Uterus (tissue), 4 donors: ENCODE measurements at places on chromosomes 3 and 15.

GRCh38 chr15:60573936-60574335, 95.0 kb upstream of the ICE2 start:
- DNase-seq = no peak

- DNase-seq = no peak
These were observed 37.3 kb upstream of the CMTM8 start for GRCh38 chr3:32200992-32201758.

- no peak for DNase-seq
These were observed 25.1 kb upstream of the SH3GL3 start for GRCh38 chr15:83422081-83422480.

- no peak for DNase-seq
These were observed 65.8 kb downstream of the COL6A5 start for GRCh38 chr3:130411320-130411719.

DNA sequence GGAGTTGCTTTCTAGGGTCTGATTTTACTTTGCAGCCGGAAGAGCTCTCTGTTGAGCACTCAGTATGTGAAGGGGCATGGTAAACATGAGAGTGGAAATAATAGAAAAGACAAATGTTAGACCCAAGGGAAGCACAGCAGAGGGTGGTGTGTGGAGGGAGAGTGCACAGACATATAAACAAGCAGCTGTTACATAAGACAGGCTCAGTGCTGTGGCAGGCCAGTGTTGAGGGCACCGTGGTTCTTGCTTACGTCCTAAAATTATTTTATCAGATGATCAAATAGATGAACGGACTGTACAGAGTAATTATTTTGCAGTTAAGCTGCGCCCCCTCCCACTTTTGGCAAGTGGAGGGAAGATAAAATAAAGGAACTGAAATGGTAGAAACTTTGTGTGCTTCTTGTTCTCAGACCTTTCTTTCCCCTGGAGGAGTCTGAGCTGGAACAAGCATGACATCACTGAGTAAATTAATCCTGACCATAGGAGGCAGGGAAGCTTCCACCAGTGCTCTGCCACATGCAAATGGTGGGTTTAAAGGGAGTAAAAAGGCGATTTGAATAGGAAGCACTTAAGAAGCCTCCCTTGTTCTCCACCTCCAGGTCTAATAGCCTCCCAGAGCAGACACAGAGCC, 205.6 kb downstream of the IL20RB start:
- DNase-seq = peak; percentile 20

GRCh38 chr15:82875411-82876003, 66.1 kb downstream of the WHAMM start:
- DNase-seq = no peak

GRCh38 chr3:177141471-177141870, 55.8 kb downstream of the TBL1XR1 start:
- DNase-seq = no peak

DNA sequence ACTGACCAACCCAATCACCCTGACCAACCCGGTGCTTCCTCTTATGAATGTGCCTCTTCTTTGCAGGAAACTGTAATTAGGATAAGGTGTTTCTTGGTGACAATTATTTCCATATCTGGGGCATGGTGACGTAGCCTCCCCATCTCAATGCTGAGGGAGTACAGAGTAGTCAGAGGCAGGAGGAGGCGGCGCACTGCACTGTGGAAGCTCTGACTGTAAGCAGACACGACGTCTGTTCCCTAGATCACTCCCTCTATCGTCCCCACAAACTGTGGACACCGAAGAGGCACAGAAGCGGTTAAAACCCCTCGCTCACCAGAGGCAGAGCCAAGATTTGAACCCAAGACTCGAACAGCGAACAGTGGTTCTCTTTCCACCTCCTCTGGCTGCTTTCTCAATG, 231.0 kb upstream of the IGF1R start:
- no peak for DNase-seq

DNA sequence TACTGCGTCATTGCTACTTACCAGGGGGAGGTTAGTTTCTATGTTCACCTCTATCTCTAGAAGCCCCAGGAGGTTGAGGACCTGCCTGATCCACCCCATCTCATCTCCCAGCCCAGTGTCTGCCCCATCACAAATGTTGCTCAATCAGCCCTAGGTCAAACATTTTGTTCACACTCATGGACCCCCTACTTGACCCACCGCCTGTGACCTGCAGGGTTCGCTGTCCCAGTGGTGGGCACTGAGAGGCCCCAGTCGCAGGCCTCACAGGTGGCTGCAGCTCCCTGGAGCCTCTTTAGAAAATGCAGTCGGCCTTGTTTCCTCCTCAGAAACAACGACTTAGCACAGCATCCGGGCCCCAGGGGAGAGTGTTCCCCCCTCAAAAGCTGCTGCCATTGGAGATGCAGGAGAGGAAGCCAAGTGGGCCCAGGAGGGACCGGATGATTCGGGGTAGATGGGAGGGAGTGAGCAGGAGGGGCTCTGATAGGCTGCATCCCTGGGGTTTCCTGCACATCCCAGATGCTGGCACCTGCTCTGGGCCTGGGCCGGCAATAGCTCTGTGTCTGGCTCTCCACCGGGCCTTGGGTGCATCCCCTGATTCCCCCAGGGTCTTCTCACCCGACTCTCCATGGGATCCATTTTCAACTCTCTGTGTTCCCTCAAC, 18.4 kb upstream of the INSYN1 start:
- DNase-seq = no peak

DNA sequence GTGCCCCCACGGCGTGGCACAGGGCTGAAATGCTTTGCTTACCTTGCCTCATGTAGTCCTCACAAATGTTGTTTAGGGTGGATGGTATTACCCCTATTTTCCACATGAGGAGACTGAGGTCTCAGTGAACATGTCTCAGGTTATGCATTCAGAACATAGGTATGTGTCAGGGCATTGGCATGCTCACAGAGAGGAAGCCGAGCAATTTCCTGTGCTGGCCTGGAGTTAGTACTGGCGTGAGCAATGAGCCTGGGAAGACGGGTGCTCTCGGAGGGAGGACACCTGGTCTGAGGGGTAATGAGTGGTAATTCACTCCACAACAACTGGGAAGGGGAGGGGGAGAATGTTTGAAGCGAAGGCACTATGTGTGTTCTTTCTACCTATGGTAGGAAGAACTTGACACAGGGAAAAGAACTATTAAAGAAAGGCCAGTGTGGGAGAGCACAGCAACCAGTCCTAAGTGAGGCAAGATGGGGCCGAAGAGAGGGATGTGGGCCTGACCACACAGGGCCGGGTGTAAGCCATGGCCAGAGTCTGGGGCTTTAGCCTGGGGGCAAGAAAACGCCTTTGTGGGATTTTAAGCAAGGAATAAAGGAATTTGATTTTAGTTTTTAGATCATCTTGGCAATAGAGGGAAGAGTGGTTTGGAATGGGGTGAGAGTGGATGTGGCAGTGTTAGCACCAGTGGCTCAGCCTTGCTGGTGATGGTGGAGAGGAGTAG, 4.9 kb upstream of the FAM131A start:
- no peak for DNase-seq

DNA sequence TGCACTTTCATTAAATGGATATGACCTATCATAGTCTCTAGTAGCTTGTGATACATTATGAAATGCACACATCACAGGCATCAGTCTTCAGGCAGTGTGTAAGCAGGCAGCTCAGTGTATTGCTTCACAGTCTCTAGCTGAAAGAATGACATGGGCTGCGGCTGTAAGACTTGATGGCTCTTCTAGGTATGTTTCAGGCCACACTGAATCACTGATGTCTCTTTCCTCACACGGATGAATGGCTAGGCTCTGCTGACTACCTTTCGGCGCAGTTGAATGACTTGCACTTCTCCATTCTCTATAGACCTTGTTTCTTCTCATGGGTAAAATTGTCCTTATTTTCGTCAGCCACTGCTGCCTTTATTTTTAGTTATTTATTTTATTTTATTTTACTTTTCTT, 15.4 kb downstream of the APH1B start:
- no peak for DNase-seq

DNA sequence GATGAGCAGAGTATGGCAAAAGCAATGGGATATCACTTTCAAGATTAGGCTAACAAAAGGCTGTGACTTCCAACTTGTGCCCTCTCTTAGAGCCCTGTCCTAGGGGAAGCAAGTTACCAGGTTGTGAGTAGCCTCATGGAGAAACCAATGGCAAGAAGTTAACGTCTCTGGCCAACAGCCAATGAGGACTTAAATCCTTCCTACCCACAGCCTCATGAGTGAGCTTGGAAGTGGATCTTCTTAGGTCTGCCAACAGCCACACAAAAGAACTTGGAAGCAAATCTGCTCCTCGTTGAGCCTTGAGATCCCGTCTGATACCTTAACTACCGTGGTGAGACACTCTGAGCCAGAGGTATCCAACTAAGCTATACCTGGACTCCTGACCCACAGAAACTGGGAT, 5.7 kb downstream of the NME9 start:
- no peak for DNase-seq

- peak; percentile 31 for DNase-seq
These were observed 1.3 kb downstream of the INKA1 start for GRCh38 chr3:49804141-49805041.

- DNase-seq = no peak
These were observed 62.4 kb upstream of the PCSK6 start for GRCh38 chr15:101551696-101552591.

GRCh38 chr15:51801391-51801835, 28.0 kb upstream of the TMOD3 start:
- DNase-seq = no peak

DNA sequence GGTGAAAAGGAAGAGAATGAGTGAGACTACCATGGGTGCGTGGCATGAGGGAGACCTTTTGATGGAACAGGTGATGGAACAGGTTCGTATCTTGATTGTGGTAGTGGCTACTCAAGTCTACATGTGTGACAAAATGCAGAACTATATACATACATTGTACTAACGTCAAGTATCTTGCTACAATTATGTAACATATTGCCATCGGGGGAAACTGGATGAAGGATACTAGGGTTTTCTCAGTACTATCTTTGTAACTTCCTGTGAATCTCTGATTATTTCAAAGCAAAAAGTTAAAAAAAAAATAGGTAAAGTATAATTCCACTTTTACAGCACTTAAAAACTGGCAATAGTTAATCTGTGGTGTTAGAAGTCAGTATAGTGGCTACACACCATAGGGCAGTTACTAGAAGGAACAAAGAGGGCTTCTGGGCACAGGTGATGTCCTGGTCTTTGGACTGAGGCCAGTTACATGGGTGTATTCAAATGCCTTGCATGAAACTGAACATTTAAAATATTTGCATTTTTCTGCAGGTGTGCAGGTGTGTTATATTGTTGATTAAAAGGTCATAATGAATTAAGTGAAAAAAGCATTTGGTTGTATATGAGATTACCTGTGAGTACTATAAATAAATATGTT, 61.4 kb downstream of the LRRK1 start:
- no peak for DNase-seq

- no peak for DNase-seq
These were observed 100.8 kb downstream of the SLCO3A1 start for GRCh38 chr15:91954292-91954691.

DNA sequence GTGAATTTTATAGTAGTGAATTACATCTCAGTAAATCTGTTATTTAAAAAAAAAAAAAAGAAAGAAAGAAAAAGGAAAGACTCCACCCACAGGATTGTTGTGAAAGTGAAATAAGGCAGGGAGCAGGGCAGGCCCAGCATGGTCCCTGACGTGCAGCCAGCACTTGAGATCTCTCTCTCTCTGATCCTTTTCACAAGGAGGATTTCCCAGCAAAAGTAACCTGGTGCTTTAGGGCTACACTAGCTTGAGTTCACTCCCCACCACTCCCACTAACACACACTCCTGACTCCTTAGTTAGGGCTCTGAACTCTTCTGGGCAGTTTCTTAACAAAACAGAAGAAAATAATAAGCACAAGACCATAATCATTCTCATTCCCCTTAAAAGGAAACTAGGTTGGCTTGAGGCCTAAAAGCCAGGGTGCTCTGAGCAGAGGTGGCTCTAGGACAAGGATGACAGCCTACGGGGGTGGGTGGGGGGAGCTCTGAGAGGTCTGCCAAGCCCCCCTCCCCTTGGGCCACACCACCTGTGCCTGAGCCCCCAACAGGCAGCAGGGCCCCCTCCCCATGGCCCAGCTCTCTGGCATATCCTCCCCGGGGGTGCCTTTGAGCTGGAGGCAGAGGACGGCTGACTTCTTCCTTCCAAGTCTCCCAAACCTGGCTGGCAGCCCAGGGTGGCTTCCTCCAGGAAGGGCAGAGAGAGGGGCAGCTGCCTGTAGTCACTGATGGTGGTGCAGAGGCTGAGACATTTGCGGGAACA, 856 bp downstream of the TMEM40 start:
- DNase-seq = peak; percentile 47

DNA sequence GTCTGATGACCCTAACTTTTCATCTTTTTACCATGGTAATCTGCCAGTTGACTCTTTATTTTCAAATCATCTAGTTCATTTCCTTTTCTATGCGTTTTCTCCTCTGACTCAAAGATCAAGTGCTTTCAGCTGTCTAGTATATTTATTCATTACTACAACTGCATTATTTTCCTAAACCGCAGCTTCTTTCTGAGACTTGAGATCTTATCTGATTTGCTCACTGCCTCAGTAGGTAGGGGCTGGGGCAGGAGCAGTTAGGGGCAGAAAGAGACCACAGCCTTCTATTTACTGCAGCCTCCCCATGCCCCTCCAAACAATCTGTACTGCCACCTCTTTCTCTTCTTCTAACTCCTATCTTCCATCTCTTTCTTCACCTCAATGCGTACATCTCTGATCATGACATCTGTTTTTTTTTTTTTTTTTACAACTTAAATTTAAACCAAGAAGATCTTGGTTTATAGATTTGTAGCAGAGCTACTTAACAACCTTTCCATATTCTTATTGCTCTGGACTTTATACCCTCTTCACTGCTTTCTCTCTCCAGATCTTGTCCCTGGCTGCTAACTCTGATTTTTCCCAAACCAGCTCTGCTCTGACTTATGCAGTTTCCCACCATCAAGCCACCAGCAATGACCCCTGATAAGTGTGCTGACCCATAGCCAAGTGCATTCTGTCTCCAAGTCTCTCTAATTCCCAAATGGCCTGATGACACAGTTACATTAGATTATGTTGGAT, 52.2 kb downstream of the MOBP start:
- no peak for DNase-seq

DNA sequence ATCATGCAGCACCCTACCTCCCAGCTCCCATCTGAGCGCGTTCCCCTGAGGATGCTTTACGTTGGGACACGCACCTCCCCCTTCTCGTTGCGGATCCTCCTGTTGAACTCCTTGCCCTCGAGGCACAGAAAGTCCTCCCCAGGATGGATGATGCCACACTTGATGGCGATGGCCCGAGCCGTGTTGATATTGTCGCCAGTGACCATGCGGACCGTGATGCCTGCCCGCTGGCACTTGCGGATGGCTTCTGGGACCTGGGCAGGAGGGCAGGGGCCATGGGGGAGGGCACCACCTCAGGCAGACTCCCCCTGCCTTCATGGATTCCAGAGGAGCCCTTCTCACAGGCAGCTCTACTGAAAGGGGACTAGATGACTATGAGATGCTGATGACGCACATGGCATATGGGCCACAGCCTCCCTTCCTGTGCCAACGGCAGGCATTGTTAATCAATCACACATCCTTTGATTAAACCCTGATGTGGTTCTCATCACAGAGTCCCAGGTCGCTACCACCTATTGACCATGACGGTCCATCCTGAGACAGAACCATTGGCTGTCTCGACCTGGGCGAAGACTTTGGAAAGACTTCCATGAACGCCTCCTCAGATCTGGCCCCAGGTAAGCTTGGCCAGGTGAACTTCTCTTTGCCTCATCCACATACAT, 29.5 kb upstream of the SEC13 start:
- no peak for DNase-seq
